ENCODE measurements at places on chromosomes 1 and 21. TPM values are rescaled to one million over a fixed set of nuclear protein-coding genes. Genes with fewer than 3 reads are reported as not detected.
A peak's percentile ranks its signal among the peaks of the same experiment; 100 is the strongest.

Gene CDC20
- 190 TPM for total RNA-seq

Gene FAM72C
- total RNA-seq = 10.2 TPM

Gene PTPN7
- not detected for total RNA-seq

Gene MAB21L3
- not detected for total RNA-seq

Gene SELENOF
- total RNA-seq = 159 TPM

Gene AGT
- 15.2 TPM for total RNA-seq

Gene SH3BGR
- 5.8 TPM for total RNA-seq

Gene COL8A2
- 0.62 TPM for total RNA-seq

DNA sequence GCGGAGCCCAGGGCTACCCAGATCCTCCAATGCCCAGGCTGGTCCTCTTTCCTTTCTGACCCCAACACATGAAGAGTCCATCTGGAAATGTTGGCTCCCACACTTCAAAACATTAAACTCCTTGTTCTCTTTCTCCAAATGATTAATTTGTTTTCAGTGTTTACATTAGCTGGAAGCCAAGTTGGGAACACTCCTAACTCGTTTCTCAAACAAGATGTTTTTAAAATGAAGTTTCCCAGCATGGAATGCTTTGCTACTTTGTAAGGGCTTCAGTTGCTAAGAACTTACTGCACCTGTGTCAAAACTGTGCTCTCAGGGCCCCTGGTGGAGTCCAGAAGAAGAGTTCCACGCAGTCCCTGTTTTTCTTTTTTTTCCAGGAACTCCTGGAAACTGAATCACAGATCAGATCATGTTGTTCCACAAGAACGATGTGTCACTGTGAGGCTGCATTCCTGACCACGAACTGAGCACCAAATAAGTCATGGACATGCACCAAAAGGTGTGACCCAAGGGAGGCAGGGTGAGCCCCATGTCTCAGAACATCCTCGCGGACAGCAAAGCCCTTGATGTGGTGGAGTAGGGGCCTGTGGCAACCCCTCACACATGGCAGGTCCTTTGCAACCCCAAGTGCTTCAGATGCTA, 257.3 kb downstream of the KCNJ6 start:
- DNase-seq = peak; percentile 86

DNA sequence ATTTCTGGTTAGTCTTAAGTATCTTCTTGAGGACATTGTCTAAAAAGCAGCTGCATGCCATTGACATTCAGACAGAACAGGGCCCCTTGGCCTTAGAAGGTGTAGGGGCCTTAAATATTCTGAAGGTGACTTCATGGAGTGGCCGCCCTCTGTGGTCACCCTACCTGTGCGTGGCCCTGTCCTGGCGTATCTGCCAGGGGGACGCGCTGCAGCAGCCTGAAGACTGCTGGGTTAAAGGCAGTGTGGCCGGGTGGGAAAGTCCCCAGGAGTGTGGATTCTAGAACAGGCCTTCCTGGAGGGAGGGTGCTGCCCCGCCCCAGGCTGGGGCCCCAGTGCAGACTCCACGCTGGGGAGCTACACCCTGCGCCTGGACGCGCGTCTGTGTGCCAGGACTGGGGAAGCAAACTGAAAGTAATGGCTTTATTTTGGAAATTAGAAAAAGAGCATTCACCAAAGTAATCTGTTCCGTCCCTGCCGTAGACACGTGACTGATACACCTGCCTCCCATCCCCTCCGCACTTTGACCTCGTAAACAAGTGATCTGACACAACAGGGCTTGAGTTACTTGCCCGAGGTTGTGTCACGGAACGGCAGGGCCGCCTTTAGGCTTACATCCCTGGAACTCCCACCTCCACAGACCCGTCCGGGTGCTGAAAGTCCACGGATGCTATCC, 1.8 kb downstream of the AGPAT3 start:
- DNase-seq = peak; percentile 16

DNA sequence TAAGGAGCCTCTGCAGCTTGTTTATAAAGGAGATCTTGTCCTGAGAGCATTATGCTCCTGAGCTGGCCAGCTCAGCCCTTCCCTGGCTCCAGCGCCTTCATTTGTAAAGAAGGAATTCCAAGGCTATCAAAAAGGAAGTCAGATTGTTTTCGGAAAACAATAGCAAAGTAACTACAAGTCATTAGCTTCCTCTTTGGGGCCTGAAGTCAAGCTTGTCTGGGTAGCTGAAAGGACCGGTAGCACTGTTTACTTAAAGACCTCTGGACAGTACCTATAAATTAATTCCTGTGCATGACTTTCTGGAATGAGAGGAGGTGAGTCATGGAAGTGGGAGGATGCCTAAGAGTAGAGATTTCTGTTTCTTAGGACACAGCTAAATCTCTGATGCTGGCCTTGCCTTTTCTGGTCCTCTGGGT, 20.7 kb upstream of the GJA5 start:
- DNase-seq = peak; percentile 40

GRCh38 chr1:51649593-51650091, 32.8 kb downstream of the OSBPL9 start:
- no peak for DNase-seq

DNA sequence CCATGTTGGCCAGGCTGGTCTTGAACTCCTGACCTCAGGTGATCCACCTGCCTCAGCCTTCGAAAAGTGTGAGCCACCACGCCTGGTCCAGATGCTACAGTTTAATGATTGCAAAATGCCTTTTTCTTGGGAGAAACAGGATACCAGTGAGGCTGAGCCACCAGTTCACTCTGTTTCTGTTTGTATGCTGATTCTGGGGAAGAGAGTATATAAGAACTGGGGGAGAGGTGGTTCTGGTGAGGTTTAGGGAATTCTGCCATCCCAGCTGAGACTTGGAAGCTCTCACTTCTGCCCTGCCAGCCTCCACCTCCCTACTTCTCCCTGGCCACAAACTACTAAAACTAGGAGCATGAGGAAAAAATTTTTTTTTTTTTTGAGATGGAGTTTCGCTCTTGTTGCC, 8.1 kb upstream of the PMF1 start:
- DNase-seq = no peak

DNA sequence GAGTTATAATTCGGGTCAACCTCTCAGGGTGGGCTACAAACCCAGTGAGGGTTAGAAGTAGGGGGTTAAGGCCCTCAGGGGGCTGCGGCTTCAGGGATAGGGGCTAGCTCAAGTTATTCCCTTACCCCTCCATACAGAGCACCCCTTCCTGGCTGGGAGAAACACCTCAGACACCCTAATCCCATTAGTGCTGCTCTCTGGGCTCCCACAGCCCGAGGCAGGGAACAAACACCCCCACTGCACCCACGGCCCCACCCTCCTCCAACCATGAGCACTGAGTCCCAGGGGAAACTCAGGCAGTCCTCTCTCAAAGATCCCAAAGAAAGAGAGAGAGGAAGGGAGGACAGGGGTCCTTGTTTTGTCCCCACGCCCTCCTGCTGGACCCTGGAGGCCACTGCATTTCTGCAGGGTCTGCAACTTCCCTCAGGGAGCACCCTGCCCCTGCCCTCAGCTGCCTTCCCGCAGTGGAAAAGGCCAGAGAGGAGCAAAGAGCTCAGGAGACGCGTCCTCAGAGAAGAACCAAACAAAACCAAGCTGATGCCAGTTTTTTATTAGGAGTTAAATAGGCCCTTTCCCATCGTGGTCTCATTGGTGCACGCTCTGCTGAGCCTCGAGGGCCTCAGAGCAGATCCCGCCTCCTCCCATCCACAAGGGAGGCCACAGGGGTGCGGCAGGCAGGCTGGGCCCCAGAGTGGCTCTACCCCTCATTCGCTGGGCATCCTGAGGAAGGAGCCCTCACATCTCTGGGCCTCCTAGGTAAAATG, 1.4 kb upstream of the S100A4 start:
- DNase-seq = no peak

GRCh38 chr1:112393631-112393974, 2.4 kb upstream of the CTTNBP2NL start:
- peak; percentile 58 for DNase-seq

DNA sequence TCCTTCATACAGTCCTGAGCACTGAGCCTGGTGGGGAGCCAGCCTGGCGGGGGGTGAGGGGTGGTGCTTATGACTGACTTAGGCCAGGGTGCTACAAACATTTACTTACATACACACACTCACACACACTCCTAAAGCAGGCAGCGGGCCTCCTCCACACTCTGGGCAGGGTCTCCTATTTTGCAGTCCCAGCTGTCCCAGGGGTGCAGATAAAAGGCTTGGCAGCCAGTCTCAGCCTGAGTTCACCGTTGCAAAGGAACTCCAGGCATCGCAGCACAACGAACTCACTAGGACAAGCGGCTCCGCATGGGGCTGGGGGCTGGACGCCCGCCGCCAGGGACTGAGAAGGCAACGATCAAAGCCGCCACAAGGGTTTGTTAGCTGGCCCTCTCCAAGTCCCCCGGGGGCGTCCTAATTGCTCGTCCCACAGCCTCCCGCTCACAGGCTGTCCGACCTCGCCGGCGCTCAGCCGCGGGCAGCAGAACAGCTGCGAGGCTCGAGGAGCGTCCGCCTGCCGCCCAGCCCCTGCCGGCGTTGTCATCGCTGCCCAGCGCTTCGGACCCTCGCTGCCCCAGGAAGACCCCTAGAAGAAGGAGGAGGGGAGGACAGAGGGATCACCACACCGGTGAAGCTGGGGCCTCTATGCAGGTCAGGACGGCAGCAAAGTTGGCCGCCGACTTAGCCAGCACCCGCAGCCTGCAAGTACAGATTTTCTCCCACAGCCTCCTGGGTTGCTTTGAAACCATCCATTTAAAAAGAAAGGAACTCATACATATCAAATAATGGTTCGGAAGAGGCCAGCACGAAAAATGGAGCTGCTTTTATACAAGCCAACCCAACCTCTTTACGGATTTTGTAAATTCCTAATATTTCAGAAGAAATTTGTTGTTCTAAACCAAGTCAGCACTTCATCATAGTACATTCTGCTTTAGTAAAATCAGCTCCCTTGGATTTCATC, 6.2 kb downstream of the BARHL2 start:
- no peak for DNase-seq

DNA sequence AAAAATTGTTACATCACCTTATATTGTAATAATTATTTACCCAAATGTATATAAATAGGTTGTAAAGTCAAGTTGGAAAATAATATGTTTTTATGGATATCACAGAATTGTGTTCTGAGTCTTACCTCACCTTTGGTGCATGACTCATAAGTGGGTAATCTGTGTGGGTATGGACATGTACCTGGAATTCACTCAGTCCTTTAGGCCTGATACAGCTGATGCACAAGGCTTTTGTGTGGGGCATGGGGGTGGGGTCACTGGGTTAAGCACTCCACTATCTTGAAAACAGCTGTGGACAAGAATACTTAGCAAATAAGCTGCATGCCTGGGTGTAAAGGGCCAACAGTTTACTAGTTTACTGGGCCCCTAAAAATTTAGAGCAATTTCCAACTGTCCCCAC, 34.4 kb downstream of the INKA2 start:
- DNase-seq = no peak

DNA sequence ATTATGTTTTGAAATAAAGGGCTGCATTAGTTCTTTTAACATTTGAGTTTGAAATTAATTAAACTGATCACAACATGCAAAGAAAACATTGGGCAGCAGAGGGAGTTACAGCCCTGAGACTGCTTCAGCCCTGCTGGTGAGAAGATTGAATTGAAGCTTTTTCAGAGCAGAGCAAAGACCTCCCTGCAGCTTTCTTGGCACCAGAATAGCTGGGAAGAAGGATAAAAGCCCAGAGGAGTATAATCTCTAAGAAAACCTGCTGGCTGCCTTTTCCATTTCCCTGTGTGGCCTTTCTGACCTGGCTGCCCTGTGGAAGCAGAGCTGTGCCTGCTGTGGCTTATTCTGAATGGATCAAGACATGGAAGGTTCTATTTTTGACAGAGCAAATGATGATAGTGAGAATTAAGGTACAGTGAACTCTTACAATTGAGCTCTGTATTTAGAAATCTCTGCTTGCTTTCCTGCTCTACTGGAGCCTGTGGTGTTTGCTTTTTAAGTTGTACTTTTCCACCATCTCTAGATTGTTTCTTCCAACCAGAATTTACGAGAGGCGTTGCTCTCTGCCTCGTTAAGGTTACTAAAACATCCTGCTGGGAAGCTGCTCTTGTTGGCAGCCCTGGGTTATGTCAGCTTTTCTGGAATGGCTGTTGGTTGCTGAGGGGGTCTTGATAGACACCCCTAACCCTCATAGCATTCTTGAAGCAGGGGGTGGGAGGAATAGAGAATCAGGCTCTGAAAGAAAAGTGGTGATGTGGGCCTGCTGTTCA, 9.9 kb downstream of the SNRPE start:
- DNase-seq = peak; percentile 73

DNA sequence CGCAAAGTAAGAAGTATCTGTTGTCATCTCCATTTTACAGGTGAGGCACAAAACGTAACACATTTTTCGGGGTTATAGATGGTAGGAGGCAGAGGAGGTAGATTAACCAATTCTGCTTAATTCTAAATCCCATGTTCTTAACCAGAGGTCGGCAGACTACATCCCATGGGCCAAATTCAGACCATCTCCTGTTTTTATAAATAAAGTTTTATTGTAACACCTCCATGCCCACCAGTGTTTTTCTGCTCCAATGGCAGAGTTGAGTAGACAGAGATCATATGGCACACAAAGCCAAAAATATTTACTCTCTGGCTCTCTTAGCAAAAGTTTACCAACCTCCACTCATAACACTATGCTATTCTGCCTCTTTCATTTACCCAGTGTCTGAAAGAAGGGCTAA, 30.9 kb downstream of the FHAD1 start:
- DNase-seq = no peak

DNA sequence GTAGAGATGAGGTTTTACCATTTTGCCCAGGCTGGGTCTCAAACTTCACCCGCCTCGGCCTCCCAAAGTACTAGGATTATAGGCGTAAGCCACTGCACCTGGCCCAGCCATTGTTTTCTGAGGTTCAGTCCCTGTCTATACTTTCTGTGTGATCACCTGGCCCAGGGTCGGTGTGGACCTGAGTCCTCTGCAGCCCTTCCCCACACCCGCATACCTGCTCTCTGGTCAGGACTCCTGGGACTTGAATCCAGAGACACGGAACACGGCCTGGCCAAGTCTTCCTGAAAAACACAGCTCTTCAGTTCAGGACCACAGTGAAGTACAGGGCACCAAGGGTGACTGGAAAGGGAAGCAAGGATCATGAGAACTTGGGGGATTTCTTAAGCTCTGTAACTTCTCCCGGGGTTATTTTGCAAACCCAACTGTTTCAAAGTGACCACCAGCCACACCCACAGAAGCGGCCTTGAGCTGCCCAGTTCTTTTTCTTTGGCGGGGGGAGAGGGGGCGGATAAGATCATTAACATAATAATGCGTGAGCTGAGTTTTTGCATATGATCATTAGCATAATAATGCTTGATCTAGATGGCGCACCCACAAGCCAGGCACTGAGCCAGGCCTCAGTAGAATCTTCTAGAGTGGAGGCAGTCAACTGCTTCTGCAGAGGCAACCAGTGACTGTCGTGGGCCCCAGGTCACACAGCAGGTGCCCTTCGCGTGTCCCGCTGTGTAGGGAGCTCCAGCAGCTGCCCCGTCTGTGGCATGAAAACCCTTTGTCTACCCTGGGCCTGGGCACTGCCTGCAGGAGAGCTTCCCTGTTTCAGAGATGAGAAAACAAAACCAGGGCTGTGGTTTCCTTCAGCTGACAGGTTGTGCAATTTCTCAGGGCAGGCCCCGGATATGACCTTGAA, 1.7 kb upstream of the NADK start:
- DNase-seq = peak; percentile 42

GRCh38 chr1:40783001-40783905, at the start of gene KCNQ4:
TSS of gene KCNQ4 (plus strand) at chr1:40783787. CDS start at chr1:40784094, 307 bp downstream.
- DNase-seq = no peak

- peak; percentile 95 for DNase-seq
These were observed 92.0 kb upstream of the RALGPS2 start for GRCh38 chr1:178633056-178633455.

Data from A172 (cell line).